KG1 (cell line): ENCODE measurements at places on chromosomes 2 and 18.

DNA sequence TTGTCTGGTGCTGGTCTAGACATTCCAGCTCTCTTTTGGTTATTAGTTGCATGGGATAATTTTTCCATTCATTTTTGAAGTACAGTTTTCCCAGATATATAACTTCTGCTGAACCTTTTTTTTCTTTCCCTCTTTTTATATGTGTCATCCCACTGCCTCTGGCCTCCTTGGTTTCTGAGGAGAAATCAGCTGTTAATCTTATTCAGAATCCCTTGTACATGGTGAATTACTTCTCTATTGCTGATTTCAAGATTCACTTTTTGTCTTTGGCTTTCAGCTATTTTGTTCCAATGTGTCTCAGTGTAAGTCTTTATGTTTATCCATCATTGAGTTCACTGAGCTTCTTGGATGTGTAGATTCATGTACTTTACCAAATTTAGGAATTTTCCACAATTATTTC is 99.7 kb downstream of the ARHGEF4 start:
- no peak for DNase-seq

- no peak for DNase-seq
These were observed 369.2 kb downstream of the GALNT13 start for GRCh38 chr2:154240921-154241379.

- no peak for DNase-seq
These were observed 1621.3 kb downstream of the SUCLG1 start for GRCh38 chr2:82837588-82838304.

DNA sequence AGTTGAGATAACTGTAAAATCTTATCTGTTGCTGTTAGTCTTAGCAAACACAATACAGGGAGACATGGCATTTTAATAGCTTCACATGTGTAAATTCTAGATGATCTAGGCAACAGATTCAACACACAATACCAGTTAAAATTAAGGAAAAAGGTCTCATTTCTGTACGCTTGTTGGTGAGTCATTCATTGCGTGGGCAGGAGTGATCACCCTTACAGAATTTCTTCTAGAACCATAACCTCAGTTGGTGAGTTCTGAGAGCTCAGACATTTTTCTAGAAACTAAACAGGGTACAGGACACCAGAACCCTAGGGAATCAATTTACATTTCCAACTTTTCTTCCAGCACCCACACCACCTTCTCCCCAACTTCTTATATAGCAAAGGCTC is 81.9 kb downstream of the SLC8A1 start:
- DNase-seq = no peak

GRCh38 chr18:52325997-52326396 is 14.0 kb upstream of the DCC start:
- DNase-seq = no peak
